ENCODE measurements at places on chromosomes 13 and 19.

DNA sequence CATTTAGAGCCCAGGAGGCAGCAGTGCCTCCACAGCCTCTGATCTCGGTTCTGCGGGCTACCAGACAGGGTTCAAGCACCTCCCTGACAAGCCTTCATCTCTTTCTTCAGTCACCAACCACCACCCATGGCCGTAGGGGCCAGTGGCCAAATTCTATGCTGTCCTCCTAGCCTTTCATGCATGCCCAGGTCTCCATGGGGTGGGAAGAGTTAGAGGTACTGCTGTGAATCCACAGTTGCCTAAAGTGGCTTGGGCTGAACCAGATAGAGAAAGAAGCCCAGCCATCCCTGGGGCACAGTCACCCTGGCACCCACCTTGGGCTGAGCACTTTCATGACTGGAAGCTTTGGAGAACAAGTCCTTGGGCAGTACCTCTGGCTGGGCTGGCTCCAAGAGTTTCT is 97.4 kb downstream of the ZDHHC20 start:
- no peak for DNase-seq

GRCh38 chr13:33494596-33495204 is 209.1 kb upstream of the STARD13 start:
- DNase-seq, result no peak

GRCh38 chr19:23906835-23907234 is 7.9 kb upstream of the ZNF726 start:
- DNase-seq, result no peak

DNA sequence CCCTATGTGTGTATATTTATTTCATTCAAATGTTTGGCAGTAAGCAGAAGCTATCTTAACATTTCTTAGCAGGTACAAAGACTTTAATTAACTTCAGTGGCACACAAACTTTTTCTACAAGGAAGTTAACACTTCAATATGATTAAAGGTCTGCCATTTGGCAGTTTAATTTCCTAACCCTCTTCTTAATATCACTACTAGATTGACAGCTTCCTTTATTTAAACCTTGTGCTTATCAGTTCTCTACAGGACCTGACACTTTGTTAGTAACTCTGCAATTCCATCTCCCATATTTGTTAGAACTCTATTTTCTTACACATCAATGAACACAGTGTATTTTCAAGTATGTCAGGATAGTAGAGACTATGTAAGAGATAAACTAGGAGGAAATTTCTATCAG is 152.4 kb upstream of the ATXN8OS start:
- DNase-seq, result no peak

DNA sequence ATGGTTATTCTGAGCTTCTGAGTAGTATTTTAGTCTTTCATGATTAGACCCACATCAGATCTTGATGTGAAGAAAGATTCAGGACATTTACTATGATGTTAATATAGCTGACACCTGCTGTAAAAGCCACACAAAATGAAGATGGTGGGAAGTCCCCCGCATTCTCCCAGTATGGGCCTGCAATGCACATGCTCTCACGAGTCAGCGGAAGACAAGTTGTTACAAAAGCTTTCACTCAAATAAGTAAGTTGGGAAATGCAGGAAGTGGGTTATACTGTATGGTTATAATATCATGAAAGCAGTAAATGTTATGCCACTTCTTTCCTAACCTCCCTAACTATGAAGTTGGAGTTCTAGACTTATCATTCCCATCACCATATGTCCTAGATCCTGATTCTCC is 171.9 kb downstream of the KLF5 start:
- no peak for DNase-seq

DNA sequence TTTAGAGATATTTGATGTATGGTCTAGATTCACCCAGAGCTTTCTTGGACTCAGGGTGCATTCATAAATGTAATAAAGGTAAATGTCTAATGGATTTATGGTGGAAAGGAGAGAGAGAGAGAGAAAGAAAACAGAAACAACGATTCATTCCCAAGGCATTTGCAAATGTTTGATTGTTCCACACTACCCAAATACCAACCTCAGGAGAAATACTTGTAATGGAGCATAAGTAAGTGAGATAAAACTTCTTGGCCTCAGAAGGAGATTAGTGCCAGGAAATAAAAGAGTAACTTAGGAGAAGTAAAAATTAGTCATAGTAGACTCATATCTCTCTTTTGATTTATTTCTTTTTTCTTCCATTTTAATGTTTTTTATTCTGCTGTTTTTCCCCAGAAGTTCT is 40.6 kb upstream of the DGKH start:
- no peak for DNase-seq

GRCh38 chr19:17243211-17243829 is 2.4 kb downstream of the NR2F6 start:
- DNase-seq, result no peak

DNA sequence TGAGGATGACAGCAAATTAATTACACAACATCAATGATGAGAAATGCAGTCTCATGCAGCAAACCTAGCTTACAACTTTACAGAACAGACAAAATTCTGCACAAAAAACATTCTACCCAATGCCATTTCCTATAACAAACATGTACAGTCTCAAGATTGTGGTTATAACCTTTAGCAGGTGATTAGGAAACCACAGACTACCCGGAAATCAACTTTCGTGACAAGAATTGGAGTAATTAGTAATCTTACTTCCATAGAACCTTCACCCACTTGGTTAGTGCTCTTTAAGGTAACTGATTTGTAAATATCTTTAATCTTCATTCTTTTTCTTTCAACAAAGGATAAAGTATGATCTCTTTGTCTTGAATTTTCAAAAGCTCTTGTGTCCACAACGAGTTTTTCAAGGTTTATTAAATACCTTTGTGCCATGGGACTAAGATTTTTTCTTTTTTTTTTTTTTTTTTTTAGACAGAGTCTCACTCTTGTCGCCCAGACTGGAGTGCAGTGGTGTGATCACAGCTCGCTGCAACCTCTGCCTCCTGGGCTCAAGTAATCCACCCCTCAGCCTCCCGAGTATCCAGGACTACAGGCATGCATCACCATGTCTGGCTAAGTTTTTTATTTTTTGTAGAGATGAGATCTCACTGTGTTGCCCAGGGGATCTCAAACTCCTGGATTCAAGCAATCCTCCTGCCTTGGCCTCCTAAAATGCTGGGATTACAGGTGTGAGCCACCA is 78.8 kb downstream of the MAP4K1 start:
- no peak for DNase-seq

DNA sequence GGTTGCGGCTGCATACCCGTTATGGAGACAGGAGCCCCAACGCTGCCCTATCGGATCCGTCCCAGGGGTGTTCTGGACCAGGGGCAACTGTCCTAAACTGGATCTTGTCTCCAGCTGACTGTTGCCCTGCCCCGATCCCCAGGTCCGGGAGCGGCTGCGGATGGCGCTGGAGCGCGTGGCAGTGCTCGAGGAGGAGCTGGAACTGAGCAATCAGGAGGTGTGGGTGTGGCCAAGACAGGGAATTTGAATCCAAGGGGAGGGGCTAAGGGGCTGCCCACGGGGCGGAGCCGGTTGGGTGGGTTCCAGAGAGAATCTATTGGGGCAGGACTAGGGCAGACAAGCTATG is 9.9 kb downstream of the PPFIA3 start:
- DNase-seq, result no peak
